SK-MEL-5 (cell line): ENCODE measurements at places on chromosomes 11 and 22.

- DNase-seq, result no peak
Observed at GRCh38 chr22:49363526-49364230, 464.0 kb downstream of the BRD1 start.

DNA sequence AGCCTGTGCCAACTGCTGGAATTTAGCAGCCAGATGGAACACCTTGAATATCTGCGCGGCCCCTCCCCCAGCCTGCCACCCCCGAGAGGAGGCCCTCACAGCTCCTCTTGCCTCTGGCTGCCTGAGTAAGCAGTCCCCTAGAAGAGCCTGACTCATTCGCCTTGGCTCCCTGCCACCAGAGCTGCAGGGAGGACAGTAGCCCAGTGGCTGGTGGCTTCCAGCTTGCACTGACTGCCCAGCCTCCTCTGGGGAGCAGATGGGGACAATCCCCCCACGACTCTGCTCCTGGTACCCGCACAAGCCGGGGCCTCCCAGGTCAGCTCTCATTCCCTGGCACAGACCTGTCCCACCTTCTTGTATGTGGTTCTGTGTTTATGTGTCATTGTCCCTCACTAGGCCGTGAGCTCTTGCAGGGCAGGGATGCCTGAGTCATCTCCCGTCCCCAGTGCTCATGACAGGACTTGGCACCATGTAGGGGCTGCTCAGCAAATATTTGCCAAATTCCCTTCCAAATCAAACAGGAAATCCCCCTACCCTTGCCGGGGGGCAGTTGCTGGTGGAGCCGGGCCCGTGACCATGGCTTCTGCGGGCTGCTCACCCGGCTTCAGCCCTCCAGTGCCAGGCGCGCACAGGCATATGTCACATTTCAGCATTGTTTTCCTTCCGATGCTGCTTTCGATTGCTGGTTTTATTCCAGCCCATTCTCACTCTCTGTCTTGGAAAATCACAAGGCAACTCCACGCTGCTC is 43.6 kb downstream of the CACNG2 start:
- peak; percentile 75 for DNase-seq

DNA sequence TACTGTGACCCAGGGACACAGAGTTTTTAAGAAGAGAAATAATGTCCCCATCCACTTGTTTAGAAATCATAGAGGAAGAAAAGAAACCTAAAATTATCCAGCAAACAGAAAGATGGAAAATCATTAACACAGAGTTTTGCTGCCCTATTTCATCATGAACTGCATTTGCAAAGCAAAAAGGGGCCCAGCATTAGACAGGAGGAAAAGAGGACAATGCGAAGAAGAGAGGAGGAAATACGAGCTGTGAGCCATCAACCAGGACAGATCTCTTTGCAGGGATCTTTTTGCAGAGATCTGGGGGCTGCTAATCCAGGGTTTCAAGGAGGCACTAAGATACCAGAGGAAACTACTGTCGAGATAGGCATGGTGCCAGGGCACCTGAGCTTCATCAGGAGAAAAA is 14.4 kb upstream of the NCAM1 start:
- DNase-seq, result no peak

DNA sequence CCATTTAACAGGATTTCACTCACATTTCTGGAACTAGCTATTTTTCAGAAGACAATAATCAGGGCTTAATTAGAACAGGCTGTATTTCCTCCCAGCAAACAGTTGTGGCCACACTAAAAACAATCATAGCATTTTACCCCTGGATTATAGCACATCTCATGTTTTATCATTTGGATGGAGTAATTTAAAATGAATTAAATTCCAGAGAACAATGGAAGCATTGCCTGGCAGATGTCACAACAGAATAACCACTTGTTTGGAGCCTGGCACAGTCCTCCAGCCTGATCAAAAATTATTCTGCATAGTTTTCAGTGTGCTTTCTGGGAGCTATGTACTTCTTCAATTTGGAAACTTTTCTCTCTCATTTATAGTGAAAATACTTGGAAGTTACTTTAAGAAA is 9.2 kb downstream of the PRSS23 start:
- DNase-seq, result peak; percentile 35

DNA sequence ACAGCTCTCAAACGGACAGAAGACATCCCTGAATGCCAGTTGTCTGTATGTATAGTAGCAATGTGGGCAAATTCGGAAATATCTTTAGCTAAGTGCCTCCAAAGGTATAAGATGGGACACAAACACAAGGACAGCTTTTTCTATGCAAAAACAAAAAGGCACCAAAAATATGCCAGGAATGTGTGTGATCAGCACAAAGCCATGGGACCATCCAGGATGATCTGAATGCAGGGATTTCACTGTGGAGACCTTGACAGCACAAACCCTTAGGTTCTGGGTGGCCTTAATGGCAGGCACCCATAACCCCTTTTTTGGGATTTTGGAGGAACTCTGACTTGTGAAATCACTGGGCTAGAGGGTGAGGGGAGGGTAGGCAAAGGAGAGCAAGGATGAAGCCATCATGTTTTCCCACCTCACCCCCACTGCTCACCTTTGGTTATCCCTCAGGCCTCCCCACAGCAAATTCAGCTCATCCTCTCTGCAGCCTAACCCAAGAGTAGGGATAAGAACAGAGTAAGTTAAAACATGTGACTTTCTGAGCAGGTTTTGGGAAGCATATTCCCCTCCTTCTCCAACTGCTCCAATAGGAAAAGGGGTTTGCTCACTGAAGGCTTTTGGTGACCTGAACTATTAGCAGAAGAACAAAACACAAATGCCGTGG is 154.6 kb downstream of the SNX19 start:
- no peak for DNase-seq

DNA sequence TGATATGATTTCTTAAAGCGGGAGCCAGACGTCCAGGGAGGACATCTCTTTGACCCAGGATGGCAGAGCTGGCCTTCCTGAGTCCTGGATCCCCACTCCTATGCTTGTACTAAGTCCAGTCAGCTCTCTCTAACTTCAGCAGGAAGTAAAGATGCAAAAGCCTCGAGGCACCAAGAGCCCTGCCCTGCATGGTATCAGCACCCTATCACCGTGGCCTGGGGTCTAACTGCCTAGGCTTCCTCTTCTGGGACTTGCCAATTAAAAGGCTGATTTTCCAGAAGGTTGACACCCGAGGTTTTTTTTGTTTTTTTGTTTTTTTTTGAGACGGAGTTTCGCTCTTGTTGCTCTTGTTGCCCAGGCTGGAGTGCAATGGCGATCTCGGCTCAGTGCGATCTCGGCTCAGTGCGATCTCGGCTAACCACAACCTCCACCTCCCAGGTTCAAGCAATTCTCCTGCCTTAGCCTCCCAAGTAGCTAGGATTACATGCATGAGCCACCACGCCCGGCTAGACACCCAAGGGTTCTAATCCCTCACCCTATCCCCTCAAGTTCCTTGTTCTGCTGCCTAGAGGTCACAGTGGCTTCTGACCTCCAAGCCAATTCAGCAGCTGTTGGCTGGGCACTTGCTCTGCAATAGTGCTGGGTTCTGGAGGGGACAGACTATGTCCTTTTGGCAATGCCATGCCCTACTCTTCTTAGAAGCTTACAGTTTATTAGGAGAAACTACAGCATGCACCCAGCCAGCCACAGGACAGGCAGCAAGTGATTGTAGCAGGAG is 50.6 kb upstream of the FTH1 start:
- no peak for DNase-seq

- no peak for DNase-seq
Observed at GRCh38 chr11:115316696-115317095, 187.5 kb downstream of the CADM1 start.

- no peak for DNase-seq
Observed at GRCh38 chr11:45859661-45860140, 12.4 kb downstream of the CRY2 start.

GRCh38 chr11:78737891-78738290 is 163.2 kb upstream of the NARS2 start:
- no peak for DNase-seq

DNA sequence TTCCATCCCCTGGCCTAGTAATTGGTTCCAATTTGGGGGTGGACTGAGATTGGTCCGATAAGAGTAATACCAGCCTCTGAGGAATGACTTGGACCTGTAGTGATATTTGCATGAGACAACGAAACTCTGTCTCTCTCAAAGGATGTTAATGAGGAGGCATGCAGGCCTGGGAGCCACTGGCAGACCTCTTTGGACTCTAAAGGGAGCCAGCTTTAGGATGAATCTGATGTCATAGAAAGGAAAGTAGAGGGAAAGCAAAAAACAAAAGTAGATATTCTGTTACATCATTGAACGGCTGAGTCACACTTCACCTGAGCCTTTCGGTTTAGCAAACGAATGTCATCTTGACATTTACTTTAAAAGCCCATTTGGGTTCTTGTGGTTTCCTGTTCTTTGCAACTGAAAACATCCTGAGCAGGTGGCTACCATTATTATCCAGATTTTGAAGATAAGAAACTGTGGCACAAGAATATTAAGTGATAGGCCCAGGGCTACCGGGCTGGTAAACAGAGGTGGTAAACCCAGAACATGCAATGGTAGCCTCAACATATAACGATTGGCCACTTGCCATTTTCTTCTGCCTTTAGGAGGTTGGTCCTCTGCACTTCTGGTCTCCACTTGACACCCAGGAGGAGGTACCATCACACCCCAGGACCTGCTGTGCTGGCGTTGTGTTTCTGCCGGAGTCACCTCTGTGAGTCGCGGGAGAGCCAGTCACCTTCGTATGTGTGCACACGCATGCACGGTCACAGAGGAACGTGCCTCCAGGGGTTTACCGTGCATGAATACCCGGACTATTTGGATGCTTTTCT is 42.7 kb downstream of the RTL6 start:
- DNase-seq, result no peak

DNA sequence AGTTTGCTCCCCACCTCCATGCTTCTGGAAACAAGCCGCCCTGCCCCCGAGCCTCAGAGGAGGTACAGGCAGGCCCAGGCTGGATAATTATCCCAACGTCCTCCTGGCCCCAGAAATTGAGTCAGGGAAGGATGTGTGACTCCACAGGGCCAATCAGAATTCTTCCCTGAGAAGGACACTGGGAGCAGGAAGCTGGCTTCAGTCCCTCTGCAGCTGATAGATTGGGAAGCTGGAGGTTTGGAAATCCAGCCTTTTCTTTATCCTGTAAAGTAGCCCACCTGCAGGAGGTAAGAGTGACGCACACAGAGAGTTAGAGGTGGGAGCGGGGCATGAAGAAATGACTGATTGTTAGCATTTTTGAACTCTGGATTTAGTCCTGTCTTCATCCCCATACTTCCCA is 97.5 kb upstream of the CD82 start:
- DNase-seq, result no peak
